ENCODE measurements at places on chromosomes 12 and 14. TPM values are rescaled to one million over a fixed set of nuclear protein-coding genes. Genes with fewer than 3 reads are reported as not detected.

The CCDC85C gene
- 46.6 TPM for total RNA-seq

The MAPK1IP1L gene
- total RNA-seq: 49.5 TPM

The CS gene
- 779 TPM for total RNA-seq

The SLC2A14 gene
- not detected for total RNA-seq

The PCED1B gene
- 0.67 TPM for total RNA-seq

The GNPNAT1 gene
- 5.8 TPM for total RNA-seq

The RBM19 gene
- 17.2 TPM for total RNA-seq

The CD9 gene
- 51.9 TPM for total RNA-seq

The MYL2 gene
- total RNA-seq: 13,587 TPM

The PROX2 gene
- not detected for total RNA-seq

The TBX3 gene
- 11.8 TPM for total RNA-seq

The LIN7A gene
- 9.8 TPM for total RNA-seq

The DCN gene
- total RNA-seq: 800 TPM

The ADAMTS20 gene
- not detected for total RNA-seq

The ABCD2 gene
- 9.2 TPM for total RNA-seq

The TPH2 gene
- not detected for total RNA-seq

The OR4E2 gene
- total RNA-seq: not detected

The CHGA gene
- total RNA-seq: not detected

The DDX54 gene
- total RNA-seq: 33.6 TPM

The MEG3 gene
- total RNA-seq: 24.7 TPM

The RNASE7 gene
- total RNA-seq: not detected

The POLR3B gene
- 7.1 TPM for total RNA-seq

The KRT3 gene
- not detected for total RNA-seq

The APOF gene
- not detected for total RNA-seq

The RASSF9 gene
- total RNA-seq: 4.5 TPM

The TBC1D30 gene
- 0.83 TPM for total RNA-seq

The SPX gene
- total RNA-seq: 11.0 TPM

All from Right ventricle myocardium superior (tissue), 1 donor.